ENCODE measurements at places on chromosomes 5 and 9. TPM values are rescaled to one million over a fixed set of nuclear protein-coding genes. Genes with fewer than 3 reads are reported as not detected.

GRCh38 chr9:6708732-6709131, 49.0 kb upstream of the KDM4C start:
- peaks cover 3% of the 10 kb centered on the region for H3K36me3 ChIP-seq
- H3K27me3 ChIP-seq: no peaks in the 10 kb centered on the region
- H3K4me3 ChIP-seq: no peak overlapping the region
- peaks cover 8% of the 10 kb centered on the region for H3K4me1 ChIP-seq
- DNase-seq: no peak

DNA sequence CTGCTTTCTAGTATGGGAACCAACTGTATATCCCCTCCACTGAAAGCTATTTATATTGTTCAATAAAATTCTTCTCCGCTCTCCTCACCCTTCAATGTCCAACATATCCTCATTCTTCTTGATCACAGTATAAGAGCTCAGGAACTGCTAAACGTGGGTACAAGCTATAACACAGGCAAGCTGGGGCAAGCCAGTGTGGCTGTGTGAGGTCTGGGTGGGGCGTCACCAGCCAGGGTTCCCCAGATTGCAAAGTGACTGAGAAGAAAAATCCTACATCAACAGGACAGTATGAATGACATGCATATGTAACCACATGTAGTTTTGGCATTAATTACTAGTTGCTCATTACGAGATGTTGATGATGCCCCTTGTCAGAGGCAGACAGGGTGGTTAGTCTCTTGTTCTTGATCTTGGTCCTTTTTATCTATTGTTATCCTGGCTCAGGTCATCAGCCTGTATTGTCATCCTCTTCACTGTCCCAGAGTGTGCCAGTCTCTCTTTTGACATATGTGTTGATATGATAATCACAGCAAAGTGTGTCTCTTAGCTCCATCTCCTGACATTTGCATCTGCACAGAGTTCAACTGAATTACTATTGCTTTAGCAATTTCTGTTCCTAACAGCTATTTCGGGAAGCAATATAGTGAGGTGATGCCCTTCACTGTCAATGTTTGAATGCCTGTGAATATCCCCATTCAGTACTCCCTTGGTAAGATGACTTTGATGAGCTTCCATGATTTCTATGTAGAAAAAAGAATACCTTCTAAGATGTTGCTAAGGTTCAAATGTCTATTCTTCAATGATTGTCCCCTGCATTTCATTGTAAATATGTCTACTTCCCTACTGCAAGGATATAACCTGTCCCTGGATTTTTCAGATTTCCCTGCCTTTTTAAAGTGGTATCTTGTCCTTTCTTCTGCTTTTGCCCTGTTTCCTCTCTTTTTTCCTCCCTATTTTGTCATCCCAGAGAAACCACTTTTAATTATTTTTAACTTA, 140.3 kb downstream of the MAT2B start:
- no peak overlapping the region for H3K4me3 ChIP-seq
- no peaks in the 10 kb centered on the region for H3K36me3 ChIP-seq

- no peaks in the 10 kb centered on the region for H3K36me3 ChIP-seq
- H3K4me1 ChIP-seq: peaks cover 12% of the 10 kb centered on the region
- H3K4me3 ChIP-seq: no peak overlapping the region
- H3K27ac ChIP-seq: no peak overlapping the region
Observed at GRCh38 chr9:120337131-120337530, 242.8 kb downstream of the CDK5RAP2 start.

DNA sequence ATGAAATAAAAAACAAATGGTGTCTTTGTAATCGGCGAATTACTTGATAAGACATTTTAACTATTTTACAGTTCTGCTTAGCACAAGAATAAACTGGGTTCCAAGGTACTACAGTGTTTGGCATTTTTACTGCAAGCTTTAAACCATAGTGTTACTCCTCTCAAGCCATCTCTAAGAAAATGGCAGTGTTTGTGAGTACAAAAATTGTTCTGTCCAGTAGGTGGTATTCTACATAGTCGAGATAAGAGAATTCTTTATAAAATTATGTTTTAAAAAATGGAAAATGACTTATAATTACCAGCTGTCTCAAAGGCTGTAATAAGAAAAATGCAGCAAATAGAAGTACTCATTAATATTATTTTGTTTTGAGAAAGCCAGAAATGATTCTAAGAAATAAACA, 3.2 kb downstream of the SMIM15 start:
- H3K36me3 ChIP-seq: peaks cover 24% of the 10 kb centered on the region
- DNase-seq: no peak
- peaks cover 37% of the 10 kb centered on the region for H3K4me1 ChIP-seq
- H3K27ac ChIP-seq: peak overlapping the region; percentile 24
- peak overlapping the region; percentile 45 for H3K4me3 ChIP-seq

- H3K4me1 ChIP-seq: no peaks in the 10 kb centered on the region
- no peaks in the 10 kb centered on the region for H3K27me3 ChIP-seq
- no peak overlapping the region for H3K4me3 ChIP-seq
- DNase-seq: no peak
- H3K36me3 ChIP-seq: peaks cover 6% of the 10 kb centered on the region
Observed at GRCh38 chr9:92564982-92565381, 29.2 kb upstream of the ECM2 start.

GRCh38 chr5:126656401-126657007, 55.8 kb downstream of the PHAX start:
- peak; percentile 25 for DNase-seq
- H3K36me3 ChIP-seq: no peaks in the 10 kb centered on the region
- no peaks in the 10 kb centered on the region for H3K27me3 ChIP-seq
- no peak overlapping the region for H3K27ac ChIP-seq

The STPG3 gene
- 0.63 TPM for total RNA-seq

The WNT8A gene
- not detected for total RNA-seq

The TXNDC15 gene
- total RNA-seq: 46.9 TPM

The EPB41L4A gene
- 0.79 TPM for total RNA-seq

All from activated T-cell treated with anti-CD3 and anti-CD28 coated beads, Interleukin-2, amount 50 U/mL, for 72 hours (primary cell).